Lung (tissue), 17 donors: ENCODE measurements at places on chromosomes 7 and 10. TPM values are rescaled to one million over a fixed set of nuclear protein-coding genes. Genes with fewer than 3 reads are reported as not detected.

The MMP21 gene
- total RNA-seq, result 0.21 TPM

The CCL24 gene
- not detected for total RNA-seq

The MRC1 gene
- total RNA-seq, result 14.0 TPM

The ZNF138 gene
- 4.6 TPM for total RNA-seq

The FGF8 gene
- total RNA-seq, result not detected

The ASAH2 gene
- 3.7 TPM for total RNA-seq

The MCU gene
- total RNA-seq, result 70.7 TPM

The CUTC gene
- total RNA-seq, result 20.2 TPM

The ALKBH4 gene
- 10.2 TPM for total RNA-seq

The CAMK2B gene
- 0.80 TPM for total RNA-seq

The COBL gene
- total RNA-seq, result 38.1 TPM

The GPER1 gene
- 5.9 TPM for total RNA-seq

The BTBD16 gene
- not detected for total RNA-seq

The STEAP2 gene
- 16.7 TPM for total RNA-seq

The RBP4 gene
- 35.4 TPM for total RNA-seq

The TECTB gene
- total RNA-seq, result not detected

The FAM25G gene
- total RNA-seq, result not detected

The TMEM26 gene
- total RNA-seq, result 1.2 TPM

The TMEM225B gene
- 1.4 TPM for total RNA-seq

The ZDHHC6 gene
- 25.8 TPM for total RNA-seq

The CNNM1 gene
- 0.23 TPM for total RNA-seq
